ENCODE measurements at places on chromosomes 3 and 15. TPM values are rescaled to one million over a fixed set of nuclear protein-coding genes. Genes with fewer than 3 reads are reported as not detected.

GRCh38 chr15:71885390-71885789 is 75.0 kb downstream of the NR2E3 start:
- no peaks in the 10 kb centered on the region for H3K27me3 ChIP-seq
- H3K4me3 ChIP-seq = no peak overlapping the region
- H3K27ac ChIP-seq = no peak overlapping the region
- H3K4me1 ChIP-seq = no peaks in the 10 kb centered on the region
- no peak for DNase-seq

DNA sequence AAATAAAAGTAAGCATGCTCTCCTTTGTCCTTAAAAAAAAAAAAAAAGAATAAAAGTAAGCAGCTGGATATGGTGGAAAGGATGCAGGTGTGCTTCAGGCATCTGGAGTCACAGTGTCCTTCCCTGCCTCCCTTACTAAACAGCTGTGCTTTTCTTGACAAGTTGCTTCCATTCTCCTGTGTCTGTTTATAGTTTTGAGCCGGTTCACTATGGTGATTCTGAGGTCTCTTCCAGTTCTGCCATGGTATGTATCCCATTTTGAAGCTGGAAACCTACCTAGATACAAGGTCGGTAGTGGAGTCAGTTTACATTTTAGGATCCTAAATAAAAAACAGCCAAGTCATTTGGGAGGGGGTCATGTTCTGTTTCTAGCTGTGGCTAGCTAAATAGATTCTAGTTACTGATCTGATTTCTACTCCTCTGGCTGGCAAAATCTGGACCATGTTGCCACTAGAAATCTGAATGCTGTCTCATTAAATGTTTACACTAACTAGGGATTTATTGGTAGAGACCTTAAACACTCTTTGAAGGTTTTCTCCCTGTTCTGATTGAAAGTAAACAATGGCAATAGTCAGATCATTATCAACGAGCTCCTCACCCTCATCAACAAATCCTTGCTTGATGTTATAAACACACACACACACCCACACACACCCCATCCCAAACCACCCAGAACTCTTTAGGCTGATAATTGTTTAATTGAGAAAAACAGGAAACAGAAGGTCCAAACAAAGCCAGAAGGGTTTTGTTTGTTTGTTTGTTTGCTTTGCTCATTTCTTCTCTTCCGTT is 7.9 kb downstream of the TNFSF10 start:
- no peak for DNase-seq
- H3K27me3 ChIP-seq = no peaks in the 10 kb centered on the region
- H3K4me3 ChIP-seq = no peak overlapping the region
- peaks cover 12% of the 10 kb centered on the region for H3K4me1 ChIP-seq

GRCh38 chr3:196117809-196118208 is 35.9 kb upstream of the TFRC start:
- H3K36me3 ChIP-seq = no peaks in the 10 kb centered on the region
- H3K4me1 ChIP-seq = peaks cover 8% of the 10 kb centered on the region
- no peak for DNase-seq
- H3K4me3 ChIP-seq = no peak overlapping the region
- H3K27me3 ChIP-seq = no peaks in the 10 kb centered on the region
- H3K27ac ChIP-seq = no peak overlapping the region

Gene RAD18
- polyA plus RNA-seq = 5.3 TPM

- H3K27me3 ChIP-seq = no peaks in the 10 kb centered on the region
- H3K4me3 ChIP-seq = no peak overlapping the region
- H3K27ac ChIP-seq = no peak overlapping the region
- H3K4me1 ChIP-seq = no peaks in the 10 kb centered on the region
- no peaks in the 10 kb centered on the region for H3K36me3 ChIP-seq
- no peak for DNase-seq
These were observed 86.4 kb upstream of the RORA start for GRCh38 chr15:61315471-61315870.

DNA sequence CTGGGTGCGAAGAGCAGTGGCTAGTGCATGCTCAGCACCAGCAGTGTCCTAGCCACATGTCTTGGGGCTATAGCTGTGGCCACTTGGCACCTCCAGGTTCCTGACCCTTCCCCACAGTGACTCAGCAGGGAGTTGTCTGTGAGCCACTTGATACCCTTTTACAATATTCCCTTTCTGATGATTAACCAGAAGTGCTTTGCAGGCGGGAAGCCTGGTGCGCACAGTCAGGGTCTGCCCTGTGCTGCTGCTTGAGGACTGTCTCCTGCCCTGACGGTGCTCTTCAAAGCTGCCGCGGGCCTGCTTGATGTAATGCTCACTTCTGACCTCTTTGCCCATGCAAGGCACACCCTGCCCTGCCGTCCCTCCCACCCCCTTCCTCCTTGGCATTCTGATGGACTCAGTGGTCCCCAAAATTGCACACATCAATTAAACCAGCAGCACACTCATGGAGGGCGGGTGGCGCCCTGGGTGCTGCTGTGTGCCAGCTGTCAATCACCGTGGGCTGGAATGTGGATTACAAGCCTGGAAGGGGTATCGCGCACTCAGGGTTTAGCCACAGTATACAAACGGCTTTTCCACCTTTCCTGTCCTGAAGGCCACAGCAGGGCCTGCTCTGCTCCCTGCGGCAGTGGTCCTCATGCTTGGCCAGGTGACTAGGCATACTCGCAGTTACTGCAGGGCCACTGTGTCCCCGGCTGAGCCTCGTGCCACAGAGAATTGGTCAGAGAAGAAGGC is 40.9 kb upstream of the PCSK6 start:
- DNase-seq = no peak
- H3K27ac ChIP-seq = no peak overlapping the region
- no peak overlapping the region for H3K4me3 ChIP-seq
- H3K36me3 ChIP-seq = no peaks in the 10 kb centered on the region

GRCh38 chr3:23760325-23760724 is 45.4 kb upstream of the UBE2E1 start:
- no peaks in the 10 kb centered on the region for H3K27me3 ChIP-seq
- no peak overlapping the region for H3K4me3 ChIP-seq
- no peaks in the 10 kb centered on the region for H3K36me3 ChIP-seq
- H3K27ac ChIP-seq = no peak overlapping the region
- no peak for DNase-seq
- H3K4me1 ChIP-seq = peaks cover 3% of the 10 kb centered on the region

Gene RPL4
- 758 TPM for polyA plus RNA-seq

GRCh38 chr3:49727154-49727923 is 3.6 kb upstream of the GMPPB start:
- peaks cover 14% of the 10 kb centered on the region for H3K4me1 ChIP-seq
- no peaks in the 10 kb centered on the region for H3K27me3 ChIP-seq
- H3K4me3 ChIP-seq = no peak overlapping the region
- DNase-seq = no peak

DNA sequence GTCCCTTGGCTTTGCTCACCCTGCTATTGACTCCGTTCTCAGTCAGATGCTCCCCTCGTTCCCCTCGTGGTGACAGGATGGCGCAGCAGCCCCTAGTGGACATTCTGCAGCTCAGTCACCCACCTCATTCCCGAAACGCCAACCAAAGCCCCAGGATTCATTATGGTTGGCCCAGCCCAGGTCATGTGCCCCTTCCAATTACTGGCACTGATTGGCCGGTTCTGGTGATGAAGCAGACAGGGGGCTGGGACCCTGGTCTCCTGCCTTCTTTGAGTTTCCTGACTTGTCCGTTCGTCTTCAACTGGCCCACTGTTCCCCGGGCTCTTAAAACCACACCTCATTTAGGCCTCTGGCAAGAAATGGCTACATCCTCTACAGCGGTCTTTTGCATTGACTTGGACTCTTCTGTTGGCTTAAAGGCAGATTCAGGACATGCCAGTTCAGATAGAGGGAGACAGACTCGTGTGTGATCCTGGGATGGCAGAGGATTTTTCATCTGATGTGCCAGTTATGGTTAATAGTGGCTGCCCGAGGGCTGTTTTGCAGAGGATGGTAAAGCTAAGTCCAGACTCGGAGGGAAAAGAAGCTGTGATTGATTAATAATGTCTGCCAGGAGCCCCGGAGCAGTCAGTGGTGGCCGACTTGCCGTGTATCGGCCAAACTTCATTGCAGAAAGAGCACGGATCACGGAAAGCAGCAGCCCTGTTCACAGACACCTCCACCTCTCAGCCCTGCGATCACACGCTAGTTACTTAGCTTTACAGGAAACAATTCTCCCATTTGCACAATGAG is 37.8 kb downstream of the LSM3 start:
- H3K4me3 ChIP-seq = no peak overlapping the region
- H3K27me3 ChIP-seq = no peaks in the 10 kb centered on the region
- DNase-seq = no peak
- no peaks in the 10 kb centered on the region for H3K36me3 ChIP-seq
- no peak overlapping the region for H3K27ac ChIP-seq

GRCh38 chr3:187066228-187066995 is 72.9 kb downstream of the RPL39L start:
- DNase-seq = peak; percentile 46
- H3K27me3 ChIP-seq = no peaks in the 10 kb centered on the region
- H3K4me3 ChIP-seq = no peak overlapping the region
- H3K27ac ChIP-seq = no peak overlapping the region
- H3K36me3 ChIP-seq = no peaks in the 10 kb centered on the region
- H3K4me1 ChIP-seq = peaks cover 27% of the 10 kb centered on the region

GRCh38 chr3:11386465-11387113 is 114.4 kb downstream of the ATG7 start:
- no peak overlapping the region for H3K4me3 ChIP-seq
- no peaks in the 10 kb centered on the region for H3K36me3 ChIP-seq
- peak; percentile 44 for DNase-seq
- H3K27ac ChIP-seq = peak overlapping the region; percentile 64

Gene NSMCE3
- polyA plus RNA-seq = 15.3 TPM

Gene RARRES1
- 40.7 TPM for polyA plus RNA-seq

Measured in hepatocyte (in vitro differentiated cells).